DMS53 (cell line): ENCODE measurements at places on chromosomes 13 and 19.

GRCh38 chr13:68535329-68535728, 1305.2 kb upstream of the PCDH9 start:
- no peak for DNase-seq

GRCh38 chr13:41416276-41416675, 41.1 kb upstream of the RGCC start:
- DNase-seq = no peak

DNA sequence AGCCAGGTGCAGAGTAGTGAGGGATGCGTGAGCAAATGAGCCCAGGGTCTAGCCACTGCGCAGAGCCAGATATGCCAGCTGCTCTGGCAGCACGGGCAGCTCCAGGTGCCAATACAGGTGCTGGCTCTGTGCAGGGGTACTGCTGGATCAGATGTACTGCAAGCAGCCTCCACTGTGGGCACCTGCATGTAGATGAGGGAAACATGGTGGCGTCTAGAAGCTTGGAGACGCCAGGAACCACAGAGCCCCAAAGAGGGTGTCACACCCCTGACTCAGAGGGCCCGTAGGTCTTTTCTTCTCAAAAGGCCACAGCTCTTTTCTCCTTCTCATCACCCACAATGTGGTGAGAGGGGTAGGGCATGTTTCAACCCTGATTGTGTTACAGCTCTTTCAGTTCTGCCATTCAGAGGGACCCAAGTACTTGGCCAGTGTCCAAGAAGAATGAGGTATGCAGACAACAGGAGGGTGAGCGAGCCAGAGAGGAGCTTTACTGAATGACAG, 244.4 kb upstream of the SLITRK1 start:
- peak; percentile 86 for DNase-seq

DNA sequence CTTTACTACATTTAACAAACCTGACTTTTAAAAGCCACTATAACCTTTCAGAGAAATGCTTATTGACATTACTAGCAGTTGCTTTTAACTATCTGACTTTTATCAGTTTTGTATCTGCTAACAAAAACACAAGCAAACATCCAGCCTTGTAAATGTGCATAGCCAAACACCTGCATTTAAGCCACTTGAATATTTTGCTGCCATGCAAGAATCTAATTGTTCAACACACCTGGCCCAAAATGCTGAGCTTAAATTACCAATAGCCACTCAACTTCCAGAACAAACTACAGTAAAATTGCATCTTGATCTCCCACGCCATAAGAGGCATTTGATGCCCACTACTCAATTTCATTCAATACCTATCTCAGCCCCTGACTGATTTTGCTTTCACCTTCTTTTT, 9.3 kb downstream of the ZIC5 start:
- no peak for DNase-seq

GRCh38 chr13:81283561-81283960, 942.6 kb upstream of the SPRY2 start:
- no peak for DNase-seq

DNA sequence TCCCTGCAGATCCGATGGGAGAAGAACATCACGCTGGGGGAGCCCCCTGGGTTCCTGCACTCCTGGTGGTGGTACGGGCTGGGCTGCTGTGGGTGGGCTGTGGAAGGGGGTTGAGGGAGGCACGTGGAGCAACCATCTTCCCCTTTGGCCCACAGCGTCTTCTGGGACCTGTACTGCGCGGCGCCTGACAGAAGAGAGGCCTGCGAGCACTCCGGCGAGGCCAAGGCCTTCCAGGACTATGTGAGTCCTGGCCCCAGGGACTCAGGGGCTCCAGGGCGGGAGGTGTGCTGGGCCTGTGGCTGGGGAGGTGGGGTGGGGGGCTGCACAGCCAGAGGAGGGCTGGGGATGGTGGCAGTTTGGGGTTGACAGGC, 8.5 kb downstream of the SSBP4 start:
- no peak for DNase-seq

DNA sequence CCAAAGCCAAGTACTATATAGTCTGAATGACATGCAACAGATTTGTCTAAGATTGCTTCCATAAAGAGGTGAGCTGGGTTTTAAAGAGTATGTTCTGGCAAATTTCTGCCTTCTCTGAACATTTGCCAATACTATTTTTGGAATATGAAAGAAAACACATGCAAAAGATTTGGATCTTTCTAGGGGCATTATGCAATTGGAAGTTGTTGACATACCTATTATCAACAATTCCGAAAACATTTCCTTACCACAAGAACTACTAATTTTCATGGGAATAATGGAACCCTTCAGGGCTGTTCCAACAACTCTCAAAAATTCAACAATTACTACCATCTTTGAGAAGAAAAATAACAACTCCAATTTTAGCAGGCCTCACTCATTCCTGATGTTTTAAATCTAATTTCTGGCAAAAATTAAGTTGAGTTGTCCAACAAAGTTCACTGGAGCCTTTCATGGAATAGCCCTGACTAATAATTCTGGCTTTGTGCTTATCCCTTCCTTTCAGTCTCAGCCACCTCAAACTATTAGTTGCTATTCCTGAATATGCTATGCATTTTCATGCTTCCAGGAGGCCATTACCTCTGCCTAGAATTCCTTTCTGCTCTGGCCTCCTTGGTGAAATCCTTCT, 250.0 kb downstream of the RGCC start:
- no peak for DNase-seq

GRCh38 chr19:47720669-47721422, 7.6 kb downstream of the EHD2 start:
- DNase-seq = no peak

- DNase-seq = no peak
These were observed 473.9 kb downstream of the FGF9 start for GRCh38 chr13:22144806-22145205.

- DNase-seq = no peak
These were observed 134.6 kb downstream of the STOML3 start for GRCh38 chr13:38856065-38856464.

DNA sequence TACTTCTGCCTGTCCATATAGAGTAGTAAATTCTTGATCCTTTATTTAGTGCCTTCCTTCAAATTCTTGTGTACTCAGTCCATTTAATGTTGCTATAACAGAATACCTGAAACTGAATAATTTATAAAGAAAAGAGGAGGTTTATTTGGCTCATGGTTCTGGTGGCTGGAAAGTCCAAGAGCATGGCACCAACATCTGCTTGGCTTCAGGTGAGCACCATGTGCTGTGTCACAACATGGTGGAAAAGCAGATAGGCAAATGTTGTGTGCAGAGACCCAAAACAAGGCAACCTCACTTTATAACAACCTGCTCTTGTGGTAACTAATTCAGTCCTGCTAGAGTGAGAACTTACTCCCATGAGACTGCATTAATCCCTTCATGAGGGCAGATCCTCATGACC, 195.3 kb downstream of the LMO7 start:
- DNase-seq = no peak

DNA sequence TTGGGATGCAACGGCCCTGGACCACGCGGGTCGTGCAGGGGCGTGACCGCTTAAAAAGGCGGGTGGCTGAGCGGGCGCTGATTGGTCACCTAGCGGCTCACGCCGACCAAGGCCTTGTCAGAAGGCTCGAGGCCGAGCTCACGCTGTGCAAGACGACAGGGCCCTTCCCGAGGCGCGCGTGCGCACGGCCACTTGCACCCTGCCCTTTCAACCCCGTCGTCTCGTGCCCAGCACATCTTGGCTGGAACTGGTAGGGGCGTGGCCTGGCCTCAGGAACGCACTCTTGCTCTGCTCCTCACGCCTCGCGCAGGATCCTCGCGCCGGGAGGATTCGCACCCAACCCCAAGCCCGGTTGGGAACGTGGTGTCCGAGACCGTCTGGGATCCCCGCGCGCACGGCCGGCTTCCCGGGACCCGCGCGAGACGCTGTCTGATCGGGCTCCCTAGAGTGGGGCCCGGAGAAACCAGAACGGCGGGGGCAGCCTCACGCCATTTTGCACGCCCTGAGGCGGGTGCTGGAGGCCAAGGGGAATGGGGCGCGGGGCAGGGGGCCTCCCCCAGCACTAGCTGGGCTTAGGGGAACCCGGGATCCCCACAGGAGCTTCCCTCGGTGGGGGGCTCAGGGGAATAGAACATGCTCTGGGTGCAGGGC, at the start of gene MEIOSIN:
TSS of gene MEIOSIN (plus strand) at position 280 of the 651 bp plus-strand sequence. CDS start 1,938 bp downstream, outside the sequence.
- DNase-seq = no peak

- no peak for DNase-seq
These were observed 57.4 kb downstream of the ATP11A start for GRCh38 chr13:112747256-112747655.

- DNase-seq = no peak
These were observed 109.0 kb upstream of the HTR2A start for GRCh38 chr13:47005756-47006414.

DNA sequence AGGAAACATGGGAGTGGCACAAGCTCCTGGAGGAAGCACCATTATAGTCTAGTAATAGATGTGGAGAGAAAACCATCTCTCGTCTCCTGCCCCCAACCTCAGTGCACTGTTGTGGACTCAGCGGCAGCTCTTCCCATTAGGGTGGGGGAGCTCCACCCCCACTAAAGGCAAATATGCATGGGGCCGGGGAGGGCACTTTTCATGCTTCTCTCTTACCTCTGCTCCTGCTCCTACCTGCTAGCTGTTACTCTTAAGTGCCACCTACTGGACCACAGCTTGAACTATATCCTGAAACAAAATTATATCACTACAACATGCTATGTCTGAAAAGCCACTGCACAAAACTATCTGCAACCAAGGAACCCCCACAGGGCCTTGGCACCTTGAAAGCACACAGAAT, 112.6 kb upstream of the DACH1 start:
- peak; percentile 18 for DNase-seq

DNA sequence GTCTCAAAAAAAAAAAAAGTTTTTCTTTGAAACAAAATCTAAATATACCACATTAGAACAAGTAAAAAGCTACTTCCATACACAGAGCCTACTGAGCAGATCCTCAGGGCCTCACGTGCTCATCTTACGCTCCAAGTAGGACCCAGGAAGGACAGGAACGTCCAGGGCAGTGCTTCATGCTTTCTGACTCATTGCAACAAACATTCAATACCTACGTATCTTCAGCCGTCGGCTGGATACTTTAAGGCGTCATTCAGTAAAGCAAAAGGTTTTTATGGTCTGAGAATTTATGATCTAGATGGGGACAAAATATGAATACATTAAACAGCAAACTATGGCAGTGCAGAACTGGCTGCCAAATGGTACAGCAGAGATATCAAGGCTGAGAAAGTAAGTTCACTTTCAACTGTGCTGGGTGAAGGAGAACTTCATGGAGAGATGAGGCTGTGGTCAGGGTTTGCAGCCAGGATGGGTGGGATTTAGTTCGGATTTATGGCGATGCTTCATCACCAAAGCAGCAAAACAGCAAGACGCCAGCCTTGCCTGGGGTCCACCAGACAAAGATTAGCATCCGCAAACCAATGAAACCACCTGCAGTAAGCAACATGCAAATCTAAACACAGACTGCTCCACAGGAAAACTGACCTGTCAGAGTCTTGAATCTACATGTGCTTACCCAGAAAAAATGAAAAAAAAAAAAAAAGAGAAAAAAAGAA, 20.5 kb downstream of the CARS2 start:
- no peak for DNase-seq

DNA sequence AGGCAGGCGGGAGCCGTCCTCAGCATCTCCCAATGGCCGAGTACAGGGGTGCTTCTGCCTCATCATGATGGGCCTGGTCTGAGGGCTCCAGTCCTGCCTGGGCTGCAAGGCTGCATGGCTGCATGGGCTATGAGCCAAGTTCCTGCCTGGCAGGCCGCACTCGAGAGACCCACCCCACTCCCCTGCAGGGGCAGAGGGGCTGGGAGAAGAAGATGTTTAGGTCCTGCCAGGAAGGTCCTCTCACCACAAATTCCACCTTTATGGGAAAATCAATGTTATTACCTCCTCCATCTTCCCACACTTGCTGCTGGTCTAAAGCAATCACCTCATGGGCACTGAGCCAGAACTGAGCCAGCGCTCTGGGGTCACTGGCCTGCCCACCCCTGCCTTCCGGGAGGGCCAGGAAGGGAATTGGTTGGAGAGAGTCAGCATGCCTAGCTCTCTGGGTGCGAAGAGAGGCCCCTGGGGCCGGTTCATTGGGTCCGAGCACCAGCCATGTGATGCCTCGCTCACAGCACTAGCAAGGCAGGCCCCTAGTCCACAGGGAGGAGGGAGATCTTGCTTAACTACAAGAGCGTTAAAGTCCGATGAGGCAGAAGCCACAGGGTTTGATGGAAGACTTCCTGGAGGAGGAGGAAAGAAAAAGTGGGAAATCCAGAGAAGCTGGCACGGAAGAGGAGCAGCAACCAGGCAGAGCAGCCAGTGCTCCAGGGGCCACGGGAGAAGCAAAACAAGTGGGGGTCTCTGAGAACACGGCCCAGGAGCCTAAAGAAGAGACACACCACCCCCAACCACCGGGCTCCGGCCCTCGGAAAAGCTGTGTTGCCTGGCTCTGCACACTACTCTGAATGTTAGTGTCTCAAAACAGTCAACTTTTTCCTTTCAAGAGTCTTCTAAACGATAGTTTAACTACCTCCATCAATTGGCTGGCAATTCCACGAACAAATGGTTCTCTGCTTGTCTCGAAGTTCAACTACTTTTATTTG, 63.1 kb downstream of the CEBPG start:
- no peak for DNase-seq

GRCh38 chr19:13082192-13083007, 20.3 kb downstream of the LYL1 start:
- DNase-seq = peak; percentile 12

DNA sequence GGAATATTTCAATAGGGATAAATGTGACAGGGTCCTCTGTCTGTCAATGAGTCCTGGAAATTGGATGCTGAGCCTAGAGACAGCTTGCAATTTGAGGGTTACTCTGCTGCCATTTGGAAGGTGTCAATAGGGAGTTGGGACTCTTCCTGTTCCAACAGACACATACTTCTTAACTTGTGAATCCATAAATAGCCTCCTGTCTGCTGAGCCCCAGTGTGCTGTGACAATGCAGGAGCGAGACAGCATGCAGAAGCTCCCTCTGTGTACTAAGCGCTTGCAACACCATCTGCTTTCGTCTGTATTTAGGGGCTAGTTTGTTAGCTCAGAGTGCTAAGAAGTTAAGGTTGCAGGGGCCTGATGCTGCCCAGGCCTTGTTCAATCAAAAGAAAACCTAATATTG, 58.5 kb upstream of the GPR12 start:
- DNase-seq = no peak

DNA sequence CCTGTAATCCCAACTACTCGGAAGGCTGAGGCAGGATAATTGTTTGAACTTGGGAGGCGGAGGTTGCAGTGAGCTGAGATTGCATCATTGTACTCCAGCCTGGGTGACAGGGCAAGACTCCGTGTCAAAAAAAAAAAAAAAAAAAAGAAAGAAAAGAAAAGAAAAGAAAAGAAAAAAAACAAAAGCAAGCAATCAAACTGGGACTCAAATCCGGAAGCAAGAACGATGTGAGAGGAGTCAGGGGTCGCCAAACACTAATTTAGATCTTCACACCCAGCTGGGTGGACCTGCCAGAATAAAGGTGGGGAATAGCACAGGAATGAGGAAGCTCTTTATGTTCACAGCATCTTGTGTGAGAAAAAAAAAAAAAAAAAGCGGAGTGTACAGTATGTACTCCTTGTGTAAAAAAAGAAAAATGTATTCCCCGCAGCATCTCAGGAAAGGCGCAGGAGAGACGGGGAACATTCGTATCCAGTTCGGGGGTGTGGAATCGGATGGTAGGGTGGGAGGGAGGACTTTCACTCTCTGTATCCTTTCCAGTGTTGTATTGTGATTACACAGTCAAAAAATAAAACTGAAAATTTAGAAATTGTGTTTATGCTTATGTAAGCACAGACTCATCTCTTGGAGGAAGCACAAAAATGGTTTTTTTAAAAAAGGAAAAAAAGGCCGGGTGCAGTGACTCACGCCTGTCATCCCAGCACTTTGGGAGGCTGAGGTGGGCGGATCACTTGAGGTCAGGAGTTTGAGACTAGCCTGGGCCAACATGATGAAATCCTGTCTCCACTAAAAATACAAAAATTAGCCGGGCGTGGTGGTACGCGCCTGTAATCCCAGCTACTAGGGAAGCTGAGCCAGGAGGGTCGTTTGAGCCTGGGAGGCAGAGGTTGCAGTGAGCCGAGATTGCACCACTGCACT, 7.6 kb downstream of the DNAJB1 start:
- no peak for DNase-seq
